ENCODE measurements at places on chromosomes 5 and 9.
A peak's percentile ranks its signal among the peaks of the same experiment; 100 is the strongest.

DNA sequence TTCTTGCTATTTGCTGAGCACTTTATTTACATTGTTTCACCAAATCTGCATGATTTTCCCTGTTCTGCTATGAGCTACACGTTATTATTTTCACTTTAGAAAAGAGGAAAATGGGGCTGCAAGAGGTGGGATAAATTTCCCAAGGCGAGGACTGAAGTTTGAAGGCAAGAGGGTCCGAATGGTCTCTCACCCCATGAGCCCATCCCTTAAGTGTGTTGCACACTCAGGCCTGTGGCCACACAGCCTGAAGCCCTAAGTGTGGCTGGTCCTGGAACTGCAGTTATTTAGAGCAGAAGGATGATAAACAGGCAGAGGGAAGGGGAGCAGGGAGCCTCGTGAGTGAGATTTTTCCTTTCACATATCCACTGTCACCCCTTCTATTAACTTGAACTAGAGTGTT lies 7.8 kb downstream of the PDE8B start:
- DNase-seq: no peak

DNA sequence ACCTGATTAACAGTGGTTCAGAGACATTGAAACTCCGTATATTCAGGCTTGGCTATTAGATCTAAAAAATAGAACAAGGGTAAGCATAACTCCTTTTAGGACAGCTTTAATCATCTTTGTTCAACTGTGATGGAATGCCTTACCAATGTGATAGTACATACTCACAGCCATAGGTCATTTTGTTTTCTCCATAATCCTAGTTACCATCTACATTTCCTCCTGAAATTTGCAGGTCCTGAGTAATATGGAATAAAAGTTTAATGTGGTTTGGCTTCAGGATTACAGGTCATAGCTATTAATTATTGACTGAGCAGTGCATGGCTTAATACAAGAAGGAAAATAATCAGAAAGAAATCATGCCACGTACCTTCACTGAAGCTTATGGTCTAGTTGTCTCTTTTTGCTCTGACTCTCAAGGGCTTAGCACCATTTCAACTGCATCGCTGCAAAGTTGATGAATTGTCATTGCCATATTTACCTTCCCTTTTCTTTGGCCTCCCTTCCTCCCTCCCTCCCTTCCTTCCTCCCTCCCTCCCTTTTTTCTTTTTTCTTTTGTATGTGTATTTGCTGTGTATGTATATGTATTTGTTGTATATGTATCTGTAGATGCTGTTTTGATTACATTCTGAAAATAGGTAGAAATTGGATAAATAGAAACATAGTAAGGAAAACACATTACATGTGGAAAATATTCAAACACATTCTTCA lies 250.9 kb upstream of the ZNF608 start:
- DNase-seq: no peak

DNA sequence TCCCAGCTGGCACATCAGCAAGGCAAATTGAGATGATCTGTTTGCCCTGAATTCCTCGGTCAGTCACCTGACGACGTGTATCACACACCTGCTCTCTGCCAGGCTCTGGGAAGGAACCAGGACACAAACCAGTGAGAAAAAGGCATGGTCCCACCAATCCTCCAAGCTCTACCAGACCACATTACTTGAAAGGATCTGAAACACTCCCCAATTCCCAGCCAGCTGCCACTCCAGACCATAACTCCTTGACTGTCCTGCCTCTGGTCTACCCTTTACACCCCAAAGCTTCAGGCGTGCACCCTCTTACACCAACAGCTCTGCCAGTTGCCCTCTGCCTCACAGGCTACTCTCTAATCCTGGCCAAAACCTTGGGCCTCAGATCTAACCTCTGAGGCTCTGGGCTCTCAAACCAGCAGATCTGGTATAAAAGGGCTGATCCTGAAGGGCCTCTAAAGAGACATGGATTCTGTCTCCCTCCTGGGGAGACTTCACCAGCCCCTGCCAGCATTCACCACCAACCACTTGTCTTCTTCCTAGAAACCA lies 6.8 kb downstream of the MGAT1 start:
- no peak for DNase-seq

DNA sequence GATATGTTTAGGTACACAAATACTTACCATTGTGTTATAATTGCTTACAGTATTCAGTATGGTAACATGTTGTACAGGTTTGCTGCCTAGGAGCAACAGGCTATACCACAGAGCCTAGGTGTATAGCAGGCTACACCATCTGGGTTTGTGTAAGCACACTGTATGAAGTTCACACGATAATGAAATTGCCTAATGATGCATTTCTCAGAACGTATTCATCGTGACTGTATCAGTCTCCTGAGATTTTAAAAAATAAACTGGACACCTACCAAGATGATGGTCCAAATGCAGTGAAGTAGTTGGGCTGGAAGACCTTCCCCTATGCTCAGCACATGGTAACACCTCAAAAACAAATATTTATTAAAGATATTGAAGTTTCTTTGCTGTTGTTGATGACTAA lies 103.3 kb upstream of the NFIB start:
- DNase-seq: no peak

DNA sequence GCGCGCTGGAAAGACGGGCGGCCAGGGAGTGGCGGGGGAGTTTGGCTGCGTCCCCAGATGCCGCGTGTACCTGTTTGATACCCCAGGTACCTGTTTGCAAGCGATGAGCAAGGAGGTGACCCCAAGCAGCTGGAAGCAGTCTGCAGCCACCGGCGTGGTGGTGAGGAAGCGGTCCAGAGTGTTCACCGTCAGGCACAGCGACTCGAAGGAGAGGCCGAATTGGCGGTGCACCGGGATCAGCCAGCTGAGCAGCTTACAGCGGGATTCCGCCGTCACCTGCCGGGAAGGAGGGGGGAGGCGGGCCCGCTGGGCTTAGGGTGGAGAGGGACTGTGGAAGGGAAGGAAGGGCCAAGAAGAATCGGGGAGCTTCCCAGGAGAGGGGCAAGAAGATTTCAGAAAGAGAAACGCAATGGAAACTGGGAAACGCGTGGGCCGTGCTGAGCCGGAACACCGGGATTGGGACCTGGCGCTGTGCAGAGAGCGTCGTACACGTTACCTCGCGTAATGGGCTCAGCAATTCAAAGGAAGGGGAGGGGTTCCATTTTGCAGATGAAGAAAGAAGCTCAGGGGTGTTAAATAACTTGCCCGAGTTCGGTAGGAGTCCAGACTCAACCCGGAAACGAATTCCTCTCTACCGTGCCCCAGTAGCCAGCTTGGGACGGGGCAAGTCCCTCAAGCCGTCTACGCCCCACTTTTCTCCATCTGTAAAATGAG lies 980 bp downstream of the CCNO start:
- DNase-seq: peak; percentile 19

DNA sequence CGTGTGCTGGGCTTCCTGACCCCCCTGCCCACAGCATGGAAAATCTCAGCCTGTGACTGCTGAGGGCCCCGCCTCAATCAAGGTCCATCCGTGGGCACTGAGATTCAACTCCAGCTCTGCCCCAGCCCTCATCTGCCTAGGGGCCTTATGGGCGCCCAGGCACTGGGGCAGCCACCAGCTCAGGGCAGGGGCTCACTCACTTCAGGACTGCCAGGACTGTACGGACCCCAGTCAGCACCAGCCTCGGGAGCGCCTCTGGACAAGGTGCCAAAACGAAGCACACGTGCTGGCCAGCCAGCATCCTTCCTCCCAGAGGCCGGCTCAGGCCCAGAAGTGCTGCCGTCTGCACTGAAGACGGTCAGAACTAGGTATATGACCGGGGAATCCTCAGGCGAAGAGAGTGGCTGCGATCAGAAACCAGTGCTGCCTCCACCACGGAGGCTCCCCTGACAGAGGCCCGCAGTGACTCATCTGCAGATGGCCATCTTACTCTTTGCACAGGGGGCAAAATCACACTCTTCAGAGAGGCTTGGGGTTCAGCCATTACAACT lies 19.6 kb downstream of the CLPTM1L start:
- DNase-seq: no peak

GRCh38 chr9:75372499-75373268 lies 284.4 kb downstream of the OSTF1 start:
- no peak for DNase-seq

DNA sequence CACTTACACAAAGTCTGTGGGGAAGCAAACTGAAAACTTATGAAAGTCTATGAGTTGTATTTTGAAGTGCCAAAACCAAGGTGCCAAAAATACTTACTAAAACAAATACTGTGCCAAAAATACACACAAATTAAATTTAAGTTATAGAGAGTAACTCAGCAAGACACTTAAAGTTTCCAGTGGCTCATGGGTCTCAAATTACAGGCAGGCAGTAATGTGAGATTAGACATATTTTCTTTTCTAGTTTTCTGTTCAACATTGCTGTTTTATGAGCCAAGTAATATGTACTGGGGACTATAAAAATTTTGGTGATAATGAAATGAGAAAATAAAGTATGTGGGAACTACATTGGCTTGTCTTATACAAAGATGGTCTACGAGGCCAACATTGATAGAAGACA lies 172.2 kb upstream of the SNX2 start:
- DNase-seq: no peak

- DNase-seq: peak; percentile 7
Measured at GRCh38 chr5:62538017-62538942, 40.3 kb upstream of the LRRC70 start.

GRCh38 chr9:128416432-128417019 lies 4.1 kb upstream of the CERCAM start:
- no peak for DNase-seq

DNA sequence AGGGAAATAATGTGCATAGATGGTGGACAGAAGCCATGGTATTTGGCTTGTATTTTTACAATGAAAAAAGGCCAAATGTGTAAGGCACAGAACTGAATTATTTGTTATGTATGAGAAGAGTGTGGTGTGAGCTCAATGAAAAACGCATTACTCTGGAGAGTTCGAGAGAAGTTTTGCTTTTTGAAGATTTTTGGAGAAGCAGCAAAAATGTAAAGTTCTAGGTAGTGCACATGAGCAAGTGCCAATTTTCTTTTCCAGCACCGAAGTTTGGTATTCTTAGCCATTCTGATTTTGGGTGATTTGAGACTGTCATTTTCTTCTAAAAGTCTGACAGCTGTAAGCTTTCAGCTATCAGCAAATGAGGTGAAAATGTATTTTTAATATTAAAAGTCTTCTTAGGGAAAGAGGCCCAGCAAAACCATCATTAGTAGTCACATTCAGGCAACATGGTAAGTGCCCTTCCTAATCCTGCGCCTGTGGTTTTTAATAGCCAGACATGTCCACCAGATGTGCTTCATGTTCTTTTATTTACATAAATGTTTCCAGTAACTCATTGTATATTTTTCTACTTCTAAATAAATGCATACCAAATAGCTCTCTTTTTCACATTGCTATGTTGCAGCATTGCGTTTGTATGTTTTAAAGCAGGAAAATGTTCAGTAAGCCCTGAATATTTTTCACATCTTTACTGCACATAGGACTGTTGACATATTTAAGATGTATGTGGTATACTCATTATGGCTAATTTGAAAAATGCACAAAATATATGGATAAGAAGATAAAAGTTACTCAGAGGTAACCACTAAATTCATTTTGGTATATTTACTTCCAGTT lies 50.4 kb downstream of the RASGRF2 start:
- no peak for DNase-seq

GRCh38 chr5:158080112-158080511 lies 221.2 kb upstream of the CLINT1 start:
- DNase-seq: no peak

DNA sequence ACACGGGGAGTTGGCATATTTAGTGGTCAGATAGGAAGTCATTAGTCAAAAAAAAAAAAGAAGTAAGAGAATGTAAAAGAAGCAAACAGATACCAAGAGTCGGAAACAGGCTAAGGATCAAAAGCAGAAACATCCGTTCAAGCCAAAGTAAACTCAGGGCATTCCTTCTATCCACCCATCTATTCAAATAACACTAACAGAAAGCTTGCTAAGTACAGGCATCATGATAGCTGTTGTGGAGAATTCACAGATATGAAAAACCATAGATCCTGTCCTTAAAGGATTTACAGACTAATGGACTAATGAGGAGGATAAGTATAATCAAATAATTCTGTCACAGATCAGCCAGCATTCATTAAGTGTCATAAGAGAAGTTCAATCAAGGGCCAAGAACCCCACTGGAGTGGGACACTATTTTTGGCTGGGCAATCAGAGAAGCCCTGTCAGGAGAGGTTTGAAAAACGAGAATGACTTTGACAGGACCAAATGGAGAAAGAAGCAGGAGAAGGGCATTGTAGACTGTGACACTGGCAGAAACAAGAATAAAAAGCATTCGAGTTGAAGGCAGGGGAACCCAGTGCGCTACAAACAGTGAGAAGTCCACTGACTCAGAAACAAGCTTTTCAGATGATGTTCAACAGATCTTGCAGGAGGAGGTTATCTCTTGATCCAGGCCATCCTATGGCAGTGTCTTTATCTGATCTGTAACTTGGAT lies 154.2 kb upstream of the TSLP start:
- no peak for DNase-seq

DNA sequence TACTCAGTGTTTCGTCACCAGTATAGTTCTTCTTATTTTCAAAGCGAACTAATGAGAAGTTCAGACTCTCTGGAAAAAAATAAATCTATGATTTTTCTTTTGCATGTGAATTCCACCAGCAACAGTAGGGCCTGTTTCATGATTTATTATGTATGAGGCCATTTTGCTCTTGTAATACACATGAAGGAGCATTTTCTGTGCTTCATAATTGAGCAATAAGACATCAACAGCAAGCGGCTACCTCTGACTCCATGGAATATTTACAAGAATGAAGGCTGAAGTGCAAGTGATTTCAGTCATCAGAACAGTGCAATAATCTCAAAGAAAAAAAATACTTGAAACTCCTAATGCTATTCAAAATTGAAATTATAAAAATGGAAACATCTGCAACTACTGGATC lies 282.9 kb upstream of the EDIL3 start:
- DNase-seq: no peak

DNA sequence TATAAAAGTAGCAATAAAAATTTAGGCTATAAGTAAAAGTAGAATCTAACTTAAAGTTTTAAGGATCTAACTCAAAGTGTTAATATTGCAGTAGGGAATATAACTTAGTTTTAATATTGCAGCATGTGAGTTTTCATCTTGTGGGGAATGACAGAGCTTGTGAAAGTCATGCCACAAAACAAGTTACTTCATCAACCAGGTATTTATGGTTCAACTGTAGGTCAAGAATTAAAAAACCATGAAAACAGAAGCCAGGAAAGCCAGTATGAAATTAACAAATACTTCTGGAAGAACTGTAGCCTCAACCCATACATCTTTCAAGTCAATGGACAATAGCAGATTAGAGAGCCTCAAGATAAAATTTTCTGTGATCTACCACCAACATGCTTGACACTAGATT lies 19.0 kb downstream of the HMGCS1 start:
- no peak for DNase-seq
